ENCODE measurements at places on chromosomes 11 and 22.

DNA sequence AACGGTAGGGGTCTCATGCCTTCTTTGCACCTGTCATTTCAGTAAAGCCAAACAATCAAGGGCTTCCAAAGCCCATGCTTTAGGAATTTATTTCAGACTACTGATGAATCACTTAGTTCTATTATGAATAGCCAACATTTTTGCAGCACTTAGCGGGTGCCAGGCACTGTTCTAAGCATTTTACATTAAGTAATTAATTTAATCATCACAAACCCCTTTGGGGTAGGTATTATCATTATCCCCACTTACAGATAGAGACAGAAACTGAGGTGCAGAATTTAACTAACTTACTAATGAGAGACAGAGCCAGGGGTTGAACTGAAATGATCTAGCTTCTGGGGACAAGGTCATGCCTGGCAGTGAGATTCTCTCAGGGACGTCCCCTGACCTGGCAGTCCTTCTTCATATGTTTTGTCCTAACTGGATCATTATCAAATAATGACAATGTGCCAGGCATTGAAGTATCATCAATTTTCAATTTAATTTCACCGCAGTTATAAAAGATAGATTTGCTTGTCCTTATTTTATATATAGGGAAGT lies 31.7 kb upstream of the NAV2 start:
- no peak for DNase-seq

GRCh38 chr11:133154781-133155180 lies 377.5 kb downstream of the OPCML start:
- DNase-seq = no peak

DNA sequence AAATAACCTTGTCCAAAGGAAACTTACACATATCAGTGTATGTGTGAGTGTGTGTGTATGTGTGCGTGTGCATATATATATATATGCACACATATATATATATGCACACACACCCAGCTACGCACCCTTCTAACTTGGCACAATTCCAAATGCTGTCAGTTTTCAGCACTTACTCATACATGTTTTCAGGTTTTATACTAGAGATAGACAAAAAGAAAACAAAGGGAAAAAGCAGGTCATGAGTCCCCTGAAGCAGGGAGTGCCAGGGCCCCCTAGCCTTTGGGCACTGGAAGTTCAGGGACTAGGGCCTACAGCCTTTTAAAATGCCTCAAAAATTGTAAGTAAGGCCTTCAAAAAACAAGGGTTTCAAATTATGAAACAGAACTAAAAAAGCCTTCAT lies 265.4 kb downstream of the CADM1 start:
- DNase-seq = no peak

DNA sequence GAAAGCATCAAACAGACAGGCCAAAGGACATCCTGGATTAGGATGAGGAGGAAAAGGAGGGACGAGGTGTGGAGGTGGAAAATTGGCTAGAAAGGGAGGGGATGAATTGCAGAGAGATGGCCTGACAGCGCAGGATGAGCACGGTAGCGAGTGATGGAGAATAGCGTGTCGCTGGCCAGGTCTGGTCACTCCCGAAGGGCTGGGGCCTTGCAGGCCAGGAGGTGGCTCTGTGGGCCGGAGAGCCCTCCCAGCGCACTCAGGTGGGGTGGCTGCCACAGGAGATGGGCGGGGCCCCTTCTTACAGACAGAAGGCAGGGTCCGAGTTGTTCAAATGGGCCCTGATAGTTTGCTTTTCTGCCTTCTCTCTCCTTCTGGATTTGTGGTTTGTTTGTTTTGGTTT lies 37.1 kb upstream of the THY1 start:
- DNase-seq = no peak

DNA sequence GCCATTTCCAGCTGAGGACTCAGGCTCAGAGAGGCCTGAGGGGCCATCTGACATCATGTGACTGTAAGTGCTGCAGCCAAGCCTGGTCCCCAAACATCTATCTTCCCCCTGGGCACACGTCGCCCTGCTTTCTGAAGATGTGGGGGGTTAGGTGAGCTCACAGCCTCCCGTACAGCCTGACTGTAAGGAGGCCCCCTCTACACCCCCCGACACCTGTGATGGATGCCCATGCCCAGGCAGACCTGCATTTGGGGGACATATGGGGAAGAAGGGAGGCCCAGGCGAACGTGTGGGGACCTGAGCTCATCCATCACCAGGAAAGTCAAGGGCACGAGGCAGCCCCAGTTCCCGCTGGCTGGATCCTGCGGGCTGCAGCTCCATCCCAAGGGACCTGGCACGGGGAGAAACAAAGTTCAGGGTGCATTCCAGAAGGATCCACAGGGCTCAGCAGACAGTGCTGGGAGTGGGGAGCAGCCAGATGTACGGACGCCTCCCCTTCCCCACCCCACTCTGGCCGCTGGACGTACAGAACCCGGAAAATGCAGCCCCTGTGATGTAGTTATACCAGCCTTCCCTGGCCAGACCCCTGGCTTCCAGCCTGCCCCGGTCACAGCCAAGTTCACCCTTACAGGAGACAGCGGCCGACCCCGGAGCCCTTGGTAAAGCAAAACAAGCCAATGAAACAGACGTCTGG lies 1431.4 kb downstream of the BRD1 start:
- no peak for DNase-seq

GRCh38 chr22:21942407-21943343 lies 10.0 kb downstream of the PPM1F start:
- no peak for DNase-seq

GRCh38 chr11:15412054-15412453 lies 297.3 kb downstream of the INSC start:
- no peak for DNase-seq

DNA sequence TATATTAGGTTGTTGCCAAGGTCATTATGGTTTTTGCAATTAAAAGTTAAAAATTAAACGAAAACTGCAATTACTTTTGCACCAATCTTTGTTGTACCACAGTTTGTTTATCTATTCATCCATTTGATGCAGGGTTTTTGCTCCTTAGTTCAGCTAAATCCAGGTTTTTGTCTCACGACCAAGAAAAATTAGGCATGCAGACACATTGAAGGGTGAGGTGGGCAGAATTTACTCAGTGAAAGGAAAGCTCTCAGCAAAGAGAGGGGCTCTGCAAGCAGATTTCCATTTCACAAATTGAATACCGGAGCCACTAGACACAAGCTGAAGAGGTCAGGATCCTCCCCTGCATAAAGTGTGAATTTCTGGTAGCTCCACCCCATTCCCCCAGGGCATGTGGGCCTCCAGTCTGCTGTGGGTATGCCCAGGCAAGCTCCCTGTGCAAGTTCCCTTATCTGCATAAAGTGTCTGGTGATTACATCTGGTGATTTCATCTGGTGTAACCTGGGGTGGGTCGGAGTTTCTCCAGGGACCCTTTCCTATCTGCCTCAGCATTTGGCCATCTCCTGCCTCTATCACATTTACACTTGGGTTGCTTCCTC lies 33.3 kb downstream of the APOL6 start:
- no peak for DNase-seq

DNA sequence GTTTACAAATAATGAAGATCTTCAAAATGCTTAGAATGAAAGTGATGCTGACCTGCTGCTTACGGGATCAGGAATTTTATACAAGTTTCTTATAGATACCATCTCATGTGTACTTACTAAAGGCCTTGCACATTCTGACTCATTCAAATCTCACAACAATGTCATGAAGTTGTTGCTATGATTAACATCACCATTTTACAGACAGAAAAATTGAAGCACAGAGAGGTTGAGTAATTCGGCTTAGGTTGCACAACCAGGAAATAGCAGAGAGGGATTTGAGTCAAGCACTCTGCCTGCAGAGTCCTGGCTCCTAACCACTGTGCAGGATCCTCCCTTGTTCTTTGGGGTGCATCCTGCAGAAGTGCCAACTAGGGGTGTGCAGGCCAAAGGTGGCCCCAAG lies 471.9 kb downstream of the MIAT start:
- DNase-seq = no peak

- DNase-seq = no peak
These were observed 158.4 kb downstream of the CADM1 start for GRCh38 chr11:115345840-115346239.

DNA sequence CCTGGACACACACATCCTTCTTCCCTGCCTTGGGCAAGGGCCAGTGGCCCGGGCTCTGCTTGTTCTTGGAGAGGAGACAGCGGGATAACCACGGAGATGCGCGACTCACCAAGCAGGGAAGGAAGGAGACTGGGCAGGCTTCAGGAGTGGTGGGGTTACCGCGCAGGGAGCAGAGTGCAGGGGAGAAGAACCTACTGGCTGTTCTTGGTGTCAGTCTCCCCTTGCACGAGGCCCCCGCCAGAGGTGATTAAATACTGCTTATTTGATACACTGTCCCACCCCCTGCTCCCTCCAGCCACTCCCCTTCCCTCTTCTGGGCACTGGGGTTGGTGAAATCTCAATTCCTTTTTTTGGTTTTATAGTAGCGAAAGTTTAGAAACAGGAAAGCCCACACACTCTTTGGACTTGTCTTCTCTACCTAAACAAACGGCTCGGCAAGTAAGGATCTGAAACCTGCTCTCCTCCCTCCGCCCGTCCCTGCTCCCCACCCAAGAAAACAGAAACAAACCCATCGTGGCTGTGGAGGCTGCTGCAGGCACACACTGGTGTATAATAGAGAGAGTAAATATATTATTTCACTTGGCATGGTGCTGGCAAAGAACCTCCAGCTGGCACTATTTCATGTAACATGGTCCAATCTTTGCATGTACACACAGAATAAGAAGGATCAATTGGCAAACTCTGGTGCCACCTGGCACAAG lies 10.8 kb downstream of the LARGE2 start:
- no peak for DNase-seq

DNA sequence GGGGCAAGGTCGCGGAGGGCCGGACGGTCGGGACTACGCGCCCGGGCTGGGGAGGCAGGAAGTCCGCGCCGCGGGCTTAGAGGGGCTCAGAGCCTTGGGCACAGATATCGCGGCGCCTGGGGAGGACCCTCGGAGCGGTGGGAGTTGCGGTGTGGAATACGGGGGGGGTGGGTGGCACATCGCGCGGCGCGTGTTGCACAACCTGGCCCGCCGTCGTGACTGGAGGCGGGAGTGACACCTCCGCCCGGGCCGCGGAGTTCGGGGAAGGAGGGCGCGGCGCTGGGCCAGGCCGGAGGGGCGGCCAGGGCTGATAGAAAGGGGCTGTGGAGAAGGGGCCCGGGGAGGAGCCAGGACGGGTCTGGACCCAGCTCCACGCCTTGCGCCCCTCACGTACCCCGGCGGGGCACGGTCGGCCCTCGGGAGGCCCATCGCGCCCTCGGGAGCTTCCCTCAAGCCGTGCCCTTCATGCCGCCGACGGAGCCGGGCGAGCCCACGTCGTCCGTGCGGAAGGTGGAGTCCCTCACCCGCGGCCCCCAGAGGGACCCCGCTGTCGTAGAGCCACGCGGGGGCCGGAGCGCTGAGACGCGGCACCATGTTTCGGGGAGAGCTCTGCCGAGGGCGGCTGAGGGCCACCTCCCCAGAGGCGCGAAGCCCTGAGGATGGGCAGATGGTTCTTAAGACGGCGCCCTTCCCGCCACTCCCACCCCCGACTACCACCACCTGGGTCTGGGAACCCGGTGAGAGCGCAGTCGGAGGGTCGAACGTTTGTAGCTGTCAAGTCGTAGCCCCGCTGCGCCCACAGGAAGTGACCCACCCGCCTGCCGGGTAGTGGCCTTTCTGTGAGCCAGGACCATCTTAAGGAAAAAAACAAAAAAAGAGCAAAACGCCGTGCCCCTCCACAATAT lies 729 bp downstream of the IL17RA start:
- peak; percentile 35 for DNase-seq

DNA sequence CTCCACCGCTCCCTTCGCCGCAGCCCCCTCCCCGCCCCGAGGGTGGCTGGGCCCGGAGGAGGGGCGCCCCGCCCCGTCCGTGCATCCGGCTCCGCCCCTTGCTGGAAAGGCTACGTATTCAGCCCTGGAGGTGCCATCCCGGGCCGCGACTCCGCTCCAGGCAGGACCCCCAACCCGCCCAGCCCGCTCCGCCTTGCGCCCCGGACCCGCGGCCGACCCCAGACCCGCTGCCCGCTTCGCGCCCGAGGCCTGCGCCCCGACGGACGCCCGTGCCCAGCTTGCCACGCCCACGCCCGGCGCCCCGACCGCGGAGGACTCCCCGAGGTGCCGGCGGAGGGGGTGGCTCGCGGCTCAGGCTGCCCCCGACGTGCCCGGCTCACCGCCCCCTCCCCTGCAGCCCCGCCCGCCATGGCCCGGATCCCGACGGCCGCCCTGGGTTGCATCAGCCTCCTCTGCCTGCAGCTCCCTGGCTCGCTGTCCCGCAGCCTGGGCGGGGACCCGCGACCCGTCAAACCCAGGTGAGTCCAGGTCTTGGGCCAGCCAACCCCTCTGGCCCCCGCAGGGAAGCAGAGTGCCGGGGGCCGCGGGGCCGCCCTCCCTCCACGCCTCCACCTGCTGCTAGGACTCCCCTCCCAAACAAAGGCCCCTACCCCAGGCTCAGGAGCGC lies at the start of gene ADM2:
ADM2 (plus strand) TSS at position 104 of the 667 bp plus-strand sequence; CDS start at position 409, 305 bp downstream.
- no peak for DNase-seq

- no peak for DNase-seq
These were observed 279.9 kb downstream of the DLG2 start for GRCh38 chr11:85347291-85347690.

DNA sequence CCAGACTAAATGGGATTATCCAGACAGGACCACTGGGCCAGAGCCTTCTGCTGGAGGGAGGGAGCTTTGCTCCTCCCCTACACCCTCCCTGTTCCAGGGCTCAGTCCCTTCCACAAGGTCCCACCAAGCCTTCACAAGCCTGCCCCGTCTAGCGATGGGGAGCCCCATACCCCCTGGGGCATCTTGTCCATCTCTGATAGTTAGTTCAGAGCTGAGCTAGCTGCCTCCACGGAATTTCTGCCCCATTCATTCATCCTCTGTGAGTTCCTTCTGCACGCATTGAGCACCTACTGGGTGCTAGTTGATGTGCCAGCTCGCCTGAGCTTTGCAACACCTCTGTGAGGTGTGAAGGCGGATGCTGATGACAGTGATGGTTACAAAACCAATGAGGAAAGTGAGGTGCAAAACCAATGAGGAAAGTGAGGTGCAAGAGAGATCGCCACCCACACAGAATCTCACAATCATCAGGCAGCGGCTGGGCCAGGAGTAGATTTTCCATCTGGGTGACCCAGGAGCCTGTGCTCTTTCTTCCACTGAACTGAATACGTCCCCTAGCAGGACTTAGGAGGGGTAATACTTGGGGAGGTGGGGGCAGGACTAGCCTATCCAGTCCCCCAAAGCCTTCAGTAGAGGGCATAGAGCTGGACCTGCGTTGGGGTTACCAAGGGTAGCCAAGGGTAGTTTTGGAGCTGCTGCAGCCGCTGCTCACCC lies 21.5 kb upstream of the CBX7 start:
- DNase-seq = no peak

All from stimulated activated CD8-positive, alpha-beta memory T cell treated with anti-CD3 and anti-CD28 coated beads, Interleukin-15, amount 100 ng/mL, for 4 hours (primary cell).